ENCODE measurements at places on chromosomes 6 and 20.

- DNase-seq, result no peak
These were observed 24.7 kb upstream of the ASXL1 start for GRCh38 chr20:32333181-32333987.

DNA sequence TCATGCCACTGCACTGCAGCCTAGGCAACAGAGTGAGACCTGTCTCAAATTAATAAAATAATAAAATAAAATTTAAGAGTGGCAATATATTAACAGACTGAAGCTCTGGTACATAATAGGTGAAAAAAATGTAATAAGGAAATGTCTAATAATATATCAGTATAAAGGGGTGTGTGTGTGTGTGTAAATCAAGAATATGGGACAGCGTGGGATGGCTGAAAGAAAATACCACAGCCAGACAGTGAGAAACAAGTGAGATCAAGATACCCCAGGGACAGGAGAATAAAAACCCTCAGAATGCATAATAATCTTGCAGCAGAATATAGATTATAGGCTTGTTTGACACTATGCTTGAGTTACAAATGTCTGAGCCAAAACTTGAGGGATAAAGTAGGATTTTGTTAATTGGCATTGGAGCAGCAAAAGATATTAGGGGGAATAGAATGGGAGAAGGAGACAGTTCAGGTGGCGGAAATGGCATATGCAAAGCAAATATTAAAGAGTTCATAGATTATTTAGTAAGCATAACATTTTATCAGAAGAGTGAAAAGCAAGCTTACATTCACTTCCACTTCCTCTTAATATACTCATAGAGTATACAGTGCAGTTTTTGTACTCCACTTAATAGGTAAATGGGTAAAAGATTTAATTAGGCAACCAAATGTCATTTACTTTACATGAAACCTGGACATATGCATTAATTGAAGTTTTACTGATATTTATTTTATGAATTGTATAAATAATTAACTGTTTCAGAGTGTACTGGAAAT lies 398.5 kb upstream of the GJE1 start:
- no peak for DNase-seq

GRCh38 chr20:63056236-63057170 lies 49.7 kb upstream of the BHLHE23 start:
- no peak for DNase-seq

GRCh38 chr6:85118233-85118632 lies 331.6 kb upstream of the NT5E start:
- no peak for DNase-seq

DNA sequence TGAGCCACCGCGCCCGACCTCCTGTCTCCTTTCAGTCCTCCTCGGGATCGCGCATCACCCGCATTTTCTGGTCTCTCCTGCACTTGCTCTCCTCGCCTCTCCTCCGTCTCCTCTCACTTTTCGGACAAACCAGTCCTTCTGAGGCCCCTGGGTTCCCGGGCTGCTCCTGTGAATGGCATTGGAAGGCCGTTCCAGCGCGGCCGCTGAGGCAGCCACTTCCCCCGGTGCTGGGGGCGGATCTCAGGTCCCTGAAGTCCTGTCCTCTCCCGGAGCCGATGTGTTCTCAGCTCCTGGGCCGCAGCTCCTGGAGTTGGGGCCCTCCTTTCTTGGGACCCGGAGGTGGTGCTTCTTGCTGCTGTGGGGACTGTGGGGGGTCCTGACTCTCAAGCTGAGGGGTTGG lies 803 bp downstream of the MICB start:
- DNase-seq, result no peak

DNA sequence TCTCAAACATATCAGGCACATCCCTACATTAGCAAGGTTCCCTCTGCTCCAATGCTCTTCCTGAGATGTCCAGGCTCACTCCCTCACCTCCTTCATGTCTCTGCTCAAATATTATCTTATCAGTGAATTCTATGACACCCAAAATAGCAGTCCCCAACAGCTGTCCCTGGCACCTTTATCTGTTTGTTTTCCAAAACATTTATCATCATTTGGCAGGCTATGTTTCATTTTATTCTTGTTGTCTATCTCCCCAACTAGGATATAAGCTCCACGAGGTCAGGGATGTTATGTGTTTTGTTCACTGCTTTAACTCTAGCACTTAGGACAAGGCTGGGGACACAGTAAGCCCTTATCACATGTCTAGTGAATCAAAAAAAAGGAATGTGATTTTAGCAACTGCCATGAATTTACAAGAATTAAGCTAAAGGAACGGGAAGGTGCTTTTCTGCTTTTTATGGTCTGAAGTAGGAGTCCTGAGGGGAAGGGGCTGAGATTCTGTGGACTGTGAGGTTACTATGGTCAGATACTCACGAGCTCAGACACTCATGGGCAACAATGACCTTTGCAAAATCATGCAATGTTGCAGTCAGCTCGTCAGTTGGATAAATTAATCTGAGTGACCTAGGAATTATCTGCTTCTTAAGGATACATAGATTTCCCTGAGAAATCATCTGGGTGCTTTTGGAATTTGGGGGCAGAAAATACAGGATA lies 1.9 kb upstream of the IL22RA2 start:
- no peak for DNase-seq

DNA sequence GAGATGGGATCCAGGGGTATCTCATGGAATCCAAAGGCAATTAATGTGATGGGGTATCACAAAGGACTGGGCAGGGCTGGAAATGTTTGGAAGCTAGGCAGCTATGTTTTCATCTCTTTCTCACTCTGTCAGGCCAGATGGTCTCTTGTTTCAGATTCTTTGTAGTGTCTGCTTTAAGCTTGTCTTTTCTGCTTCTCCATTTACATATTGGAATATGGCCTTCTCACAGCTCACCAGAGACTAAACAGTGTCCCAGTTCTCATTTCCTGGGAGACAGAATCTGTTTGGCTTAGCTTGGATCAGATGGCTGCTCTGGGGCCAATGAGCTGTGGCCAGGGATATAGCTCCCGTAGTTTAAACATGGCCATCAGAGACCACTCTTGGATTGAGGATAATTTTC lies 78.9 kb downstream of the SLC35F1 start:
- no peak for DNase-seq

All from tibial nerve (tissue), 4 donors.